Stimulated activated CD4-positive, alpha-beta T cell treated with anti-CD3 and anti-CD28 coated beads, Interleukin-15, amount 100 ng/mL, for 1 hour (primary cell): ENCODE measurements at places on chromosomes 1 and 21.

GRCh38 chr1:13860031-13860430 is 160.0 kb downstream of the PRDM2 start:
- no peak for DNase-seq

DNA sequence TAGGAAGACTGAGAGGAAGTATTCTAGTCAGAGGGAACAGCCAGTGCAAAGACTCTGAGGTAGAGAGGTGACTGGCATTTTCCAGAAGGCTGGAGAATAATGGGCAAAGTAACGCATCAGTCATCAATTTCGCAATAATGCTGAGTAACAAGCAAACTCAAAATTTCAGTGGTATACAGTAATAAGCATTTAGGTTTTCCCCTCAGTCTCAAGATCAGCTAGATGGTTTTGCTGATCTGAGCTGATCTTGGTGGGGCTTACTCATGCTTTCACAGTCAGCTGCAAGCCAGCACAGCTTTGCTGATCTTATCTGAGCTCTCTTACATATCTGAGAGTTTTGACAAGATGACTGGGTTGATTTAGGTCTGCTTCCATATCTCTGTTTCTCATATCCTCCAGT is 108.7 kb downstream of the TSEN15 start:
- no peak for DNase-seq

- DNase-seq = no peak
Measured at GRCh38 chr1:185104083-185104482, 52.7 kb downstream of the TRMT1L start.

DNA sequence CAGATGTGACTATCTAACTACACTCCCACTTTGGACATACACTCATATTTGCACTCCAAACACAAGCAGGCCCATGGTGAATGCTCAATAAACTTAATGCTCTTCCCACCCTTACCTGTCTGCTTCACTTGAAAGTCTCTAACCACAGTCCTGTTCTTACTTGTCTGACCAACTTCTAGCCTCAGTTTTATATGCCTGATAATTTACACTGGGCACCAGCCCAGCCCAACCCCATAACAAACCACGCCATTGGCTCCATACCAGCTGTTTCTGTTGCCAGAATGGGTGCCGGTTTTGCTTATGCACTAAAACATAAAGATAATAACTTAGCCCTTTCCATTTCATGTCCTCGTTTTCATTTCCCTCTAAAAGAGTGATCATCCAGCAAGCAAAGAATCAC is 395.4 kb downstream of the NTNG1 start:
- no peak for DNase-seq

DNA sequence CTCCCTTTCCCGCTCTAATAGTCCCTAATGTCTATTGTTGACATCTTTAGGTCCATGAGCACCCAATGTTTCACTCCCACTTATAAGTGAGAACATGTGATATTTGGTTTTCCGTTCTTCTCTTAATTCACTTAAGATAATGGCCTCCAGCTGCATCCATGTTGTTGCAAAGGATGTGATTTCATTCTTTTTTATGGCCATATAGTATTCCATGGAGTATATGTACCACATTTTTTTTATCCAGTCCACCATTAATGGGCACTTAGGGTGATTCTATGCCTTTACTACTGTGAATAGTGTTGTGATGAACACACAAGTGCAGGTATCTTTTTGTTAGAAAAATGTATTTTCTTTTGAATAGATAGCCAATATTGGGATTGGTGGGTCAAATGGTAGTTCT is 126.0 kb upstream of the RAB3GAP2 start:
- DNase-seq = no peak

DNA sequence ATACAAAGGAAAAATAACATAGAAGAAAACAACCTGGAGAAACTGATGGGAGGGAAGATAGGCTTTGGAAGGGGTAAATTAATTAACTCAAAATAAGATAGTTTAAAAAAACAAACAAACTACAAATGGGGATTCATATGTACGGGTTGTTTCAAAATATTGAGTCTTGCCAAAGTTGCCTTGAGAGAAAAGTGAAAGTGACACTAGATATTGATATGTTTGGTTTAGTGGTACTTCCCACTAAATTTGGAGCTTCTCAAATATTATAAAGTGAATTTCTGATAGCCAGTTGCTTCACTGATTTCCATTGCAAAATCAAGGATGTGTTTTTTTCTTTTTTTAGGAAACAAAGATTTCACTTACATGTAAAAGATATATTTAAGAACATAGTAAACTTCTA is 149.5 kb upstream of the RUNX1 start:
- DNase-seq = no peak
